ENCODE measurements at places on chromosomes 2 and 18. TPM values are rescaled to one million over a fixed set of nuclear protein-coding genes. Genes with fewer than 3 reads are reported as not detected.

DNA sequence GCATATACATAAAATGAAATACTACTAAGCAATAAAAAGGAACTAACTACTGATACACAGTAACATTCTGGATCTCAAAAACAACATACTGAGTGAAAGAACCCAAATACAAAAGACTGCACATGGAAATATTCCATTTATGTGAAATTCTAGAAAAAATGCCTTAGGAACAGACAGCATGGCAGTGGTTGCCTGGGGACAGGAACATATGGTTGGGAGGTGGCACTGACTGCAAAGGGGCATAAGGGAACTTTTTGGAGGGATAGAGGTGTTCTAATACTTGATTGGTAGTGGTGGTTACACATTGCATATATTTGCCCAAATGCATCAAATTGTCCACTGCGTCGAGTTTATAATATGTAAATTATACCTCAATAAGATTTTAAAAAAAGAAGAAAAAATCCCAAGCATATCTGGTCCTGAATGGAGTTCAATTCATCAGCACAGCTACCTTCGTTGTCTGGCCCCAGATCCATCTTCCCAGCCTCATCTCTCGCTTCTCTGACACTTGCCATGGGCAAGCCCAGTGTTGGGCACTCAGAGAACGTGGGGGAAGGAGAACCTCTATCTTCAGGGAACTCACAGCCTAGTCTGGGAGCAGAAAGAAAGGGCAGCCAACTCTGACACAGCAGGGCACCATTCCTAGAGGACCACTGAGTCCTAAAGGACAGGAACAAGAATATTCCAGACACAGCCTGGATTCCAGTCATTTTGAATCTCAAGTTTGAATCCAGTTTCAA lies 8.6 kb upstream of the SMAD4 start:
- no peak overlapping the region for H3K4me3 ChIP-seq
- no peaks in the 10 kb centered on the region for H3K36me3 ChIP-seq
- H3K4me1 ChIP-seq: no peaks in the 10 kb centered on the region
- no peak for DNase-seq
- no peaks in the 10 kb centered on the region for H3K27me3 ChIP-seq

DNA sequence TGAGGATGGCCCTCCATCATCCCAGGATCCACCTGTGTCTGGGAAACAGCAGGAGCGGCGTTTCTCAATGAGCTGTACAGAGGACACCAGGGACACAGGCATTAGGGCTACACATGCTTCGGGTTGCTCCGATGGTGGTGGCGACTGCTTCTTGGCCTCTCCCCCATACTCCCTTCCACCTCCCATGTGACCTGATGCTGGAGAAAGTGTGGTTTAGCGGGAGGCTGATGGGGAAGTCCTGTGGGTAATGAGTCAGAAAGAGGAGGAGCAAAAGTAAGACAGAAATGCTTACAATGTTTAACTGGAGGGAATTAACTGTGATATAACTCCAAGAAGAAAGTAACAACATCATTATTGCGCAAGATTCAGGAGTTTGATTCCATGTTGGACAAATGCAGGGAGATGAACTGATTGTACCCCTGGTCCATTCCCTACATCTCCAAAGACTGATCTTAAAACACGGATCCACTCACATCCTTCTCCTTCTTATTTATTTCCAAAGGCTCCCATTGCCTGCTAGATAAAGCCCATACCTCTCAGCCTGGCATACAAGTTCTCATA lies 186.6 kb downstream of the NRP2 start:
- no peak overlapping the region for H3K4me3 ChIP-seq
- no peaks in the 10 kb centered on the region for H3K4me1 ChIP-seq
- no peak for DNase-seq
- peaks cover 2% of the 10 kb centered on the region for H3K27me3 ChIP-seq

ERBB4 gene
- total RNA-seq: 2.2 TPM

GRCh38 chr2:55986700-55987440 lies 63.3 kb upstream of the EFEMP1 start:
- no peak for DNase-seq
- no peaks in the 10 kb centered on the region for H3K27me3 ChIP-seq
- peaks cover 2% of the 10 kb centered on the region for H3K4me1 ChIP-seq
- no peak overlapping the region for H3K27ac ChIP-seq

DNA sequence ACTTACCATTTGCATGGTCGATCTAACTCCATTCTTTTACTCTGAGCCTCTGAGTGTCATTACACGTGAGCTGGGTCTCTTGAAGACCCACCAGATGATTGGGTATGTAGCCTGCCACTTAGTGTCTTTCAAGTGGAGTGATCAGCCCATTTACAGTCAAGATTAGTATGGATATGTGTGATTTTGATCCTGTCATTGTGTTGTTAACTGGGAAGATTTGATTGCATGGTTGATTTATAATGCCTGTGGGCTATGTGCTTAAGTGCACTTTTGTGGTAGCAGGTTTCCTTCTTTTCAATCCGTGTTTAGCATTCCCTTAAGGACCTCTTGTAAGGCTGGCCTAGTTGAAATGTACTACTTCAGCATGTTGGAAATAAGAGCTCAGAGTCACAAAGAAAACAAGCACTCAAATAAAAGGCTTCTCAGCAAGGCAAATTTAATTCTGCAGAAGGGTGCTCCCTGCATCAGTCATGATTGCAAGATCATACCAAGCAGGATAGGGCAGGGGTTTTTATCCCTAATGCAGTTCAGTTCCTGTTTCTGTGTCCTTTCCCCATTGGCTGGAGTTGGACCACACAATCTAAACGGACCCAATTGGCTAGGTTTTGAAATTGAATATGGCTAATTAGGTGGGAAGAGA lies 230.7 kb upstream of the SYT4 start:
- no peak overlapping the region for H3K4me3 ChIP-seq
- H3K36me3 ChIP-seq: no peaks in the 10 kb centered on the region
- H3K27ac ChIP-seq: no peak overlapping the region
- H3K4me1 ChIP-seq: no peaks in the 10 kb centered on the region
- no peak for DNase-seq
- no peaks in the 10 kb centered on the region for H3K27me3 ChIP-seq

All from Calu3 (cell line).